ENCODE measurements at places on chromosomes 4 and X.

DNA sequence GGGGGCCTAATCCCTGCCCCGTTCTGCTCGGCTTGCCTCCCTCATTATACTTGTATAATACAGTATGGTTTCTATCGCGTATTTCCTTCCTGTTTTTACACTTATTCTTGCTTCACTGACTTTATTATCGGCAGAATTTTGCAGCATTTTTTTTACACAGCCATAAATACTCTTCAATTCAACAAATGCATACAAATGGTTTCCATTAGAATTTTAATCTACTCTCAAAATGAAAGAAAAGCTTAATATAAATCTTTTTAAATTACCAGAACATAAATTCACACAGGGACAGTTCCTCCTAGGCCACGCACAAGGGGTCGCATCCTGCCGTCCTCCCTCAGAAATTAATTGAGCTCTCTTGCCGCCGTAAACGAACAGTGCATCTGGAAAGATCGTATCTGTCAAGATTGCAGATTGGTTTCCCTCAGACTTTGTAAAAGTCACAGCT lies 42.9 kb downstream of the DCTD start:
- no peak for DNase-seq

DNA sequence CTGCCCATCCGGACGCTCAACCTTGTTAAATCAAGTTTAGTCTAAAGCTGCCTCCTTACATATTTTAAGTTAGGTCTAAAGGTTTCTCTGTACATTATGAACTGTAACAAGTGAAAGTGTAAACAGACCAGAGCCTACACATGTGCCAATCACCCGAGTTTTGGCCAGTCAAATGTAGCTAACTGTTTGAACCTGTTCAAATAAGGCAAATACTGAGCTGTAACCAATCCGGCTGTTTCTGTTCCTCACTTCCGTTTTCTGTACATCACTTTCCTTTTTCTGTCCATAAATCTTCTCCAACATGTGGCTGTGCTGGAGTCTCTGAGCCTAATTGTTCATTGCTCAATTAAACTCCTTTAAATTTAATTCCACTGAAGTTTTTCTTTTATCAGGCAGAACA lies 113.3 kb upstream of the SHISA3 start:
- DNase-seq, result no peak

DNA sequence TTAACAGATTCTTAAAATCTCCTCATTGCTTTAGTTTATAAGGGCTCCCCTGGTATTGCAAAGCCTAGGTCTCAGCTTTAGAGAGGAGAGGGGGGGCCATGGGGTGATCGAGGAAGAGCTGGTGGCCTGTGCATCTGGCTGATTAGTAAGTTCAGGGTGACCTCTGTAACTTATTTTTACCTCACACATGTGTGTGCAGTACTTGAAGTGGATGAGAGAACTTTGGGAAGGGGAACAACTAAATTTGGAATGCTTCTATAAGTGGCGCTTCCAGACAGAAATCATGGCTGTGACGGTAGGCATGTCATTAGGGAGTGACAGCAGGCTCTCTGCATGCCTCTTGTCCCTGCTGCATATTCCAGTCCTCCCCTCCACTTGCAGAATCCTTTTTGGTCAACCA lies 41.9 kb downstream of the FRAS1 start:
- DNase-seq, result no peak

DNA sequence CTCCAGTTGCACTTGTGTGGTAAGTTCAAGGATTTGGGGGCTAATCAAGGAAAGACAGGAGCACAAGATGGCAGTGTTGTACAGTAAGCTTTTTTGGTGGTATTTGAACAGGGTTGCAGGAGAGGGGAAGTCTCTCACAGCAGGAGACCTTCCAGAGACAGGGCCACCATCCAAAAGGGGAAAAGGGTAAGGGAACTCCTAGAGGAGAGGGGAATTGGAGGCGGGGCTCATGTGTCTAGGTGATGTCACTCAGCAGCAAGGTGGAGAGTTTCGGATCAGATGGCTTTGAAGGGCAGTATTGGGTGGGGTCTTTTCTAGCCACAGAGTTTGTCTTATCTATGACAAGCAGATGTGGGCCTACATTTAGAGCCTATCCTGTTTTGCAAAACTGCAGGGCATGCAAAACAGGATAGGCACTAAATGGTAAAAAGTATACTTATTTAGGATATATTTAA lies 13.4 kb upstream of the RNF175 start:
- no peak for DNase-seq

DNA sequence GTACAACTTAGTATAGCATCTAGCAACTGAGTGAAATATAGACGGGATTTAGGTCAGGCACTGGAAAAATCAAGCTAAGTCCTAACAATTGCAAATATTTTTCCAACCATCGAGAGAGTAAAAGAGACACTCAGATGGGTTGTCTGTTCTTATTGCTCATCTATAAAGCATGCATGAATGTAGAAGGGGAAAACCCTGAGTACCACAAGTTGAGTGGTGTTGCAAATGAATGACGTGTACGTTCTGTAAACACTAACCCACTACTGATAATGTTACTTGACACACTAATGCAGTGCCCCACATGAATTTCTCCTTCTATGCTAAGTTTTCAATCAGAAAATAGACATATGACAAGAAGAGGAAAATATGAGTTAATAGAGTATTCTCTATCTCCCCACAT lies 211.2 kb downstream of the COX18 start:
- no peak for DNase-seq

GRCh38 chr4:8746523-8747466 lies 124.8 kb downstream of the HMX1 start:
- DNase-seq, result no peak

DNA sequence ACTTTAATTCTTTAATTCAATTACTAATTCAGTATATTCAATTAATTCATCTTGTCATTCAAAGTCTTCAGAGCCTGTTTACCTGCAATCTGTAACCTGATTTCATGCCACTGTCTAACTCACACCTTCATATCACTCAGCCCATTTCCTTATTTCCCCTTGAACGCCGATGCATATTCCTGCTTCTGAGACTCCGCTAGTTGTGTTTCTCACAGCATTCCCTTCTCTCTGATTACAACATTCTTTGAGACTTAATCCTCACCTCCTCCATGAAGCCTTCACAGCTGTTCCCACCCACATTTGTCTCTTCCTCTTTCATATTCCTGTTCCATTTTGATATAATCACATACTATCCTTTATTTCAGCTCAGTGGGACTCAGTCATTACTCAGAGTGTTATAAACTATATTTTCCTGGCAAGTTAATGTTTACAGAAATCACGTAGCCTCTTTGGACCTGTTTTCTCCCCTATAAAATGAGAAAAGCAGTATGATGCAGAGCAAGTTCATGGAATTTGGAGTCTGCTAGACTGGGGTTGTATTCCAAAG lies 69.0 kb downstream of the MAP9 start:
- DNase-seq, result no peak

DNA sequence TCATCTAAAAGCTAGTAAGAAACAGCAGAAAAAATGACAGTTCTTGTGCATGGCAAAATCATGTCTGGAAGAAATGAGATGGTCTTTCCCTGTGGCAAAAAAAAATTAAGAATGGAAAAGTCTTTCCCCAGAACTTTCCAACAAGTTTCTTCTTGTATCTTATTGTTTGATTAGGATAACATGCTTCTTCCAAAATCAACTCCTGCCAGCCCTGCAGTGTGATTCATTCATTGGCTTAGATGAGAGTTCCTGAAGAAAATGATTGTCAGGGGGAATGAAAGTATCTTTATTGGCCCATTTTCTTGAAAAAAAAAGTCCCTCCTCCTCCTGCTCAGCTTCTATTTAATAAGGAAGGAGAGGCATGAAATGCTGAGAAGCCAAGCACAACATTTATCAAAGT lies 407.7 kb downstream of the ARAP2 start:
- no peak for DNase-seq

- no peak for DNase-seq
Observed at GRCh38 chr4:7744142-7744804, 195.4 kb downstream of the AFAP1 start.

- DNase-seq, result no peak
Observed at GRCh38 chr4:152095701-152096070, 334.9 kb upstream of the GATB start.

DNA sequence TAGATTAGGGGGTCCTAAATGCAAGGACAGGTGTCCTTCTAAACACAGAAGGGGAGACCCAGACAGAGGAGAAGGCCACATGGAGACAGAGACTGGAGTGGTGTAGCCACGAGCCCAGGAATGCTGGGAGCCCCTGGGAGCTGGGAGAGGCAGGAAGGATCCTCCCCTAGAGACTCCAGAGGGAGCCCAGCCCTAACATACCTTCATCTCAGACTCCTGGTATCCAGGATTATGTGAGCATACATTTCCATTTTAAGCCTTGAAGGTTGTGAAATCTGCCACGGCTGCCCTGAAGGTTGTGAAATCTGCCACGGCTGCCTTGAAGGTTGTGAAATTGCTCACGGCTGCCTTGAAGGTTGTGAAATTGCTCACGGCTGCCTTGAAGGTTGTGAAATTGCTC lies 148.4 kb downstream of the ASMT start:
- DNase-seq, result no peak

DNA sequence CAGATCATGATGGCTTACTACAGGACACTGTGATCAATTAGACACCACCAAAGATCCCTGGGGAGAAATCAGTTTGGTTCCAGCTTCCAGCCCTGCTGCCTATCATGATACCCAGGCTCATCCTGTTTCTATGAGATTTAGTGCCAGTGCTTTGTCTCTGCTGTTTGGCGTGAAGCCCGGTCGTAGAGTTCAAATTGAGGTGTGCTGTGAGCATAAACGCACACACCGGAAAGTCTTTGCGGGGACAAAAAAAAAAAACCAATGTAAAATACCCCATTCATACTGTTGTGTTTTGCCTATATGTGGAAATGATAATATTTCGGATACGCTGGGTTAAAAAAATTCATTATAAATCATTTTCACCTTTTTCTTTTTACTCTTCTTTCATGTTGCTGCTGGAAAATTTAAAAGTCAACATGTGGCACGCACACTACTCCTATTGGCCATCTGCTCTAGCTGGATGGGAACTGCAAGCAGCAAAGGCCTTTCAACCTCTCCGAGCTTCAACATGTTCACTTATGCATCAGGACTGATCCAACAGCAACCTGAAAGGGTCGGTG lies 607 bp upstream of the DKC1 start:
- peak; percentile 34 for DNase-seq

GRCh38 chr4:140135529-140136088 lies 18.4 kb downstream of the MAML3 start:
- DNase-seq, result peak; percentile 26

DNA sequence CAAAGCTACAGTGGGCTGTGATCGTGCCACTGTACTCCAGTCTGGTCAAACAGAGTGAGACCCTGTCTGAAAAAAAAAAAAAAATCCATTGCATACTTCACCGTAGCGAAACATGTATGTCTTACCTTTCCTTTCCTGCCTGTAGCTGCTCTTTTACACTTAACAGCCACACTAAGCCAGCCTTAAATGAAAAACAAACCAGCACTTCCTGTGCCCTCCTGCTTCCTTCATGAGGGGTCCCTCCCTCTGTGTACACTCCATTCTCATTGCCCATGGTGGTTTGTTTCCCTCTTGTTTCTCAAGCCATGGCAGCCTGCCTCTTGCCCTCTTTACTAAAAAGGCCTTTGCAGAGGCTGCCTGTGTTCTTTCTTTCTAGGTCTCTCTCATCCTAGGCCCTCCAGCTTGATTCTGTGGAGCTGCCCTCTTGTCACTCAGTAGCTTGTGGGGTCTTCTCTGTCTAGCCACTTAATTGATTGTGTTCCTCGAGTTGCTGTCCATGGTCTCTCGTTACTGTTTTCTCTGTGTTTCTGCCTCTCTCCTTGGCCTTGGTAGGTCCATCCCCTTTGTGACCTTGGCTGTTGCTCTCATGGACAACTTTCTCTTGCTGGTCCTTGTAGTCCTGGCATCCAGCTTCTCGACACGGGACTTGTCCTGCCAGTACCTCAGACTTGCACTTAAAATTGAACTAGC lies 52.1 kb upstream of the MSANTD1 start:
- no peak for DNase-seq

DNA sequence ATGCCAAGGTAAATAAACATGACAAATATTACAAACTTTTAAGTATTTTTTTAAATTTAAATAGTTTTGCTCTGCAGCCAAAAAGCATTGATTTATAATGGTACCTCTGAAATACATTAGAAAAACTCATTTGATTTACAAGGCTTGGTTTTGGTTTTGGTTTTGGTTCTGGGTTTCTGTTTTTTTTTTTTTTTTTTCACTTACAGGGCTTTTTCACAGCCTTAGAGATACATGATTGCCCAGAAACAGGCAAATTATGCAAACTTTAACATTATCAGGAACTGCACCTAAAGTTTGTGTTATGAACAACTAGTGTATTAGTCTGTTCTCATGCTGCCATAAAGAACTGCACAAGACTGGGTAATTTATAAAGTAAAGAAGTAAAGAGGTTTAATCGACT lies 196.4 kb upstream of the DDX53 start:
- no peak for DNase-seq
